Activated naive CD4-positive, alpha-beta T cell treated with anti-CD3 and anti-CD28 coated beads, Interleukin-2, amount 50 U/mL, for 72 hours (primary cell): ENCODE measurements at places on chromosomes 6 and 20.

DNA sequence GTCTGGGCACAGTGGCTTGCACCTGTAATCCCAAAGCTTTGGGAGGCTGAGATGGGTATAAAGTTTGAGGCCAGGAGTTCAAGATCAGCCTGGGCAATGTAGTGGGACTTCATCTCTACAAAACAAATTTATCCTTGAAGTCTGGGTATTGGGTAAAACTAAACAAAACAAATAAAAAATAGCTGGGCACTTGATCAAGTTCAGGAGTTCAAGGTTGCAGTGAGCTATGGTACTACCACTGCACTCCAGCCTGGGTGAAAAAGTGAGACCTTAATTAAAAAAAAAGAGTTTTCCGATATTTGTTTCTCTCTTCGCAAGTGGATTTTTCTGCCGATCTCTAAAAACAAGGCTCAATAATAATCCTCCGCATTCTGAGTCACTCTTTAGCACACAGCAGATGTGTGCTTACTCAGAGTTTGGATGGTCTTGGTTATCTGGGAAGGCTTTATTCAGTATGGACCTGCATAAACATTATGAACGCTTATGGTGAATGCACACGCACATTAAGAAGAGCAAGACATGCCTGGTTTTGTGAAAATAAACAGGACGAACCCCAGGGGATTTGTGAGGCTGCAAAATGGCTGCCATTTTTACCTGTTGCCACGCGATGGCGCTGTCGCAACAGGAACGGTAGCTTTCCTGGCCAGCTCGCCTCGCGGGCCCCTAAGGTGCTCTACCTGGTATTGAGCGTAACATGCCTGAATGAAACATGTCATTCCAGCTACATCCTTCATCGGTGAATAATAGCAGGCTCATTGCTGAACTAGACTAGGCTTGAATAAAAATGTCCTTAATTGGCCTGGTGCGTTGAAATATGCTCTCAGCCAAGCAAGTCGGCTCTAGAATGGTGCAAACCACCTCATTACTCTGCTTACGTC is 6.0 kb downstream of the OPN5 start:
- DNase-seq, result no peak

DNA sequence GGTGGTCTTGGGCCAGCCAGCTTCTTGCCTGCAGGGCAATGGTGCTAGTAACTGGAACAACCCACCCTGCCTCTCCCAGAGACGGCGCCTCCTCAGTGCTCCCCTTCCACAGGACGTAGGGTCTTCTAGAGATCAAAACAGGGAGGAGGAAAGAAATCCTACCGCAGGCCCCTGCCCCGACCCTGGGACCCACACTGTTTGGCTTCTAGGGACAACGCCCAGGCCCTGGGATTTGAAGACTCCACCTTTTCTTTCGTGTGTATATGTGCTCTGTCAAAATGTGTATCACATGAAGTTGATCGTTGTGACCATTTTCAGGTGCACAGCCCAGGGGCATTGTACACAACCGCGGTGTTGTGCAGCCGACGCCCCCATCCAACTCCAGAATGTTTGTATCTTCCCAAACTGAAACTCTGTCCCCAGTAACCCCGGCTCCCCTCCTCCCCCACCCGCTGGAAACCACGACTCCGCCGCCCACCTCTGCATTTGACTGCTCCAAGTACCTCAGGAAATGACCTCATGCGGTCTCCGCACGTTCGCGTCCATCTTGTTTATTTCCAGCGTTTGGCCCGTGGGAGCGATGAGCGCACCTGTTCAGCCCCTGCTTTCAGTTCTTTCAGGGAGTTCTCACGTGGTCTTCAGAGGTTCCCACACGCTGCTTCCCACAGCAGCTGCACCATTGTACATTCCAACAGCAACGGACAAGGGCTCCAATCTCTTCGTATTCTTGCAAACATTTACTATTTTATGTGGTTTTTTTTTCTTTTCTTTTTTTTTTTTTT is 3.4 kb upstream of the BHLHE23 start:
- DNase-seq, result peak; percentile 69

- DNase-seq, result no peak
Measured at GRCh38 chr6:55953335-55953734, 77.9 kb upstream of the BMP5 start.

GRCh38 chr6:159071843-159072769 is 27.3 kb upstream of the TAGAP start:
- no peak for DNase-seq

GRCh38 chr20:39954621-39955020 is 734.4 kb downstream of the MAFB start:
- DNase-seq, result no peak

GRCh38 chr20:39016506-39016905 is 54.4 kb downstream of the DHX35 start:
- DNase-seq, result no peak

- no peak for DNase-seq
Measured at GRCh38 chr20:53009979-53010735, 38.0 kb downstream of the TSHZ2 start.

DNA sequence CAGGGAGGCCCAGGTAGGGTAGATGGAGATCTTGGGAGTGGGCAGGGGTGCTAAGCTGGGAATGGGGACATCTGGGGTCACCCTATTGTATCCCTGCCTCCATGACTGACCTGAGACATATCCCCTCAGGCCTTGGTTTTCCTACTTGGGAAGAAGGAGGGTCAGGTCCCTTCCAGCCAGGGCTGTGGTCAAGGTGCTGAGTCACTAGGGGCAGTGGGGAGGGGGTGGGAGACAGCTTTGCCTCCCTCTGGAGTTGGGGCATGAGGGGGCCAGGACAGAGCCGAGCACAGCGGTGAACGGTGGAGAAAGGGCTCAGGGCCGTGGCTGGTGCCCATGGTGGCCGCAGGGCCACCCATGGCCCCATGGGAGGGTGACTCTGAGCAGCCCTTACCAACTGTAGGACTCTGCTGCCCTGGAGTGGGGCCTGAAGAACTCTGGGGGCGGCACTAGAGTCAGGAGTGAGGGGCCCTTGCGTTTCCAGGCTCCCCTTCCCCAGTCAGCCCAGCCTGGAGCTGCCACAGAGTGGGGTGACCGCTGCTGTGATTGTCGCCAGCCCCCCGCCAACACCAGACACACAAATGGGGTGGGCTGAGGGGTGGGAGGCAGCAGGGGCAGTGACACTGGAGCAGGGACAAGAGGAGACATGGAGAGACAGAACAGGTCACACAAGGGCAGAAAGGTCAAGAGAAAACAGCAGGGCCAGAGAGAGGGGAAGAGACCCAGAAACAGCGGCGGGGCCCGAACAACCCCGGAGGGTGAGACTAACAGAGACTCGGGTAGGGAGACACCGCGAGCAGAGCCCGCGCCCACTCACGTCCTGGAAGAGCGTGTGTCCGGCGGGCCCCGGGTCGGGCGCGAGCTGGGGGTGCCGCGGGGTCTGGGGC is 576 bp downstream of the NECAB3 start:
- no peak for DNase-seq

- DNase-seq, result no peak
Measured at GRCh38 chr6:151096255-151096612, 143.5 kb upstream of the AKAP12 start.

DNA sequence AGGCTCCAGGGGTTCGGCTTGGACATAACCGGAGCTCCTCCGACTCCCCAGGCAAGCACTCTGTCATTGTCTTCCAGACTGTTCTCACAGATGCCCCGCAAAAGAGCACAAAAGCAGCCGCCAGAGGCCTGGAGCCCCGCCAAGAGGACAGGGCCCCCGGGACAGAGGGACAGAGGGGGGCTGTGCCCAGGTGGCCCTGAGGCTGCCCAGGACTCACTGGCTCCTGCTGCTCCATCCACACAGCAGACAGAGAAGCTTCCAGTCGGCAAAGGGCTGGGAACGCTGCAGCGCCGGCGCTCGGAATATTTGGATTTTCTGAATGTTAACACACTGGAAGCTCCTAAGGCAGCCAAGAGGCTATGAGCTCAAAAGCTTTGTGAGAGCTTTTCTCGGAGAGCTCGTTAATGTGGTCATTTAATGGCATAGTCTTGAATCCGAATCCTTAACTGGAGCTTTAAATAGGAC is 68.0 kb upstream of the QKI start:
- DNase-seq, result no peak

DNA sequence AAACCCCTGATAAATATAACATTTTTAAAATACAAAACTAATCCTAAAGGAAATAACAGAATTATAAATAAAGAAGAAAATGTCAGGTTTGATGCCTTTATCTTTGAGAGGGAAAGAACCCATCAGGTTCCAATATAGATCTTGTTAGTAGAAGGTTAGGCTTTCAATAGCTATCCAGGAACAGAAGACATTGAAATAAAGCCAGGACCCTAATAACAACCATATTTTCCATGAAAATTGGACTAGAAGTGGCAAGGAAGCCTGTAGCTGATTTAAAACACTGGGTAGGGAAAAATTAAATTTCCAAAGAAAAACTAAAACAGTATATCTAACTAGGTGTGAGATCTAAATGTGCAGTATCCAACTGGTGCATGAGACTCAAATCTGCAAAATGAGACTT is 185.2 kb upstream of the STXBP5 start:
- DNase-seq, result no peak

GRCh38 chr20:62553136-62553837 is 77.5 kb upstream of the GATA5 start:
- no peak for DNase-seq

GRCh38 chr20:9108260-9108659 is 39.4 kb downstream of the PLCB4 start:
- DNase-seq, result no peak

DNA sequence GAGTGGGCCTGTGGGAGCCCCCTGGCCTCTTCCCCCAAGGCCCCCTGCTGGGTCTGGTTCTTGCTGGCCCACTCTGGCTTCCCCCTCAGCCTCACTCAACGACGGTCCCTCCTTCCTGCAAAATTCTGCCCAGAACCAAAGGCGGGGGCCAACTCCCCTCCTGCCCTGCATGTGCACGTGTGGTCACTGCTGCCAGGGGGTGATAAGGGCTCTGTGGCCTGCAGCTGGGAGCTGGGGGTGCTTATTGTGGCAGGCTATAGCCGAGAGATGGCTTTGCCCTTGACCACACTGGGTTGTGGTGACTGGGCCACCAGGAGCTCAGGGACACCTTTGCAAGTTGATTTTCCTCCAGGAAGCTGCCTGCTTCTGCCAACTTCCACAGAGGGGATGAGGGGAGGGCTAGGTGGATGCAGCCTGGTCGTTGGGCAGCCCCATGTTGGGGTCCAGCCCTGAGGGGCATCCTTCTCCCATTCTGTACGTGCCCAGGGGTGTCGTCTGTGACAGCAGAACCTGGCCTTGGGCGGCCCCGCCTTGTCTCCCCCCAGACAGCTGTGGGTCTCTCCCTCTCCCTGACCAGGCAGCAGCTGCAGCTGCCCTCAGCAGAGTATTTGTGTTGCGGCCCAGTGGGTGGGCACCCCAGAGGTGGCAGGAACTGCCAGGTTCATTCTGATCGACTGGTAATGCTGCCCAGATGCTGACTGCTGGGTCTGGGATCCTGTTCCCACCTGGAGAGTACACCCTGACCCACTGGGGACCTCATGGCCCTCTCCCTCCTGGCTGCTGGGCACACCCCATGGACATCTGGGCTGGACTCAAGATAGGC is 5.6 kb downstream of the TCEA2 start:
- DNase-seq, result no peak

GRCh38 chr6:21078497-21078896 is 515.1 kb upstream of the SOX4 start:
- DNase-seq, result no peak

DNA sequence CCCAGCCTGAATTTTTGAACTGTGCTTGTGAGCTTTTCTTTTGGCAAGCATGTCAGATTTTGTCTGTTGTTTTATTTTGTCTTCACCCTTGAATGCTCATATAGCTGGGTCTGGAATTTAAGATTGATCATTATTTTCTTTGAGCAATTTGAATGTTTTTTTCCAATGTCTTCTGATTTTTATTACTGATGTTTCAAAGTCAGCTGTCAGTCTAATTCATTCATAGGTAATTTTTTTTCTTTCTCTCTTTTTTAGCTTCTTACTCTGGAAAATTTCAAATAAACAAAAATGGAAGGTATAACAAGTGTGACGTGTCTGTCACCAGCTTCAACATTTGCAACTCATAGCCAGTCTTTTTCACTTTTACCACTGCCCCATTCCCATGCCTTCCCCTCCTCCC is 15.1 kb downstream of the ATRN start:
- DNase-seq, result no peak

DNA sequence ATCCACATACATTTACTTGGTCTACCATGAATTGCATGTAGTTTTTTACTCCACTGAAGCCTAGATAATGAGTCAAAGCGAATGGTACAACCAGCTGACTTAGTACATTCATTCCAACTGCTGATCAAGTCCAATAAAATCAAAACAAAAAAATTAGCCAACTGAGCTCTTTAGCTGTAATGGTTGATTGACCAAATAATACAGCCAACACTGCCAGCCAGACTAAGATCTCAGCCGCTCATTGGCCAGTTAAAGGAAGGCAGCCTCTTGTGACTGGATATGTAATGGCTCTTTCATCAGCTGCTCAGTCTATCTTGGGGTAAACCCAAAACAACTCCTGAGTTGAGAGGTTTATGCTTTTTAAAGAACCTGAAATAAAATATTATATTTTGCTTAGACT is 204.3 kb upstream of the RSPO3 start:
- no peak for DNase-seq

GRCh38 chr6:101806241-101806640 is 412.7 kb downstream of the GRIK2 start:
- no peak for DNase-seq

DNA sequence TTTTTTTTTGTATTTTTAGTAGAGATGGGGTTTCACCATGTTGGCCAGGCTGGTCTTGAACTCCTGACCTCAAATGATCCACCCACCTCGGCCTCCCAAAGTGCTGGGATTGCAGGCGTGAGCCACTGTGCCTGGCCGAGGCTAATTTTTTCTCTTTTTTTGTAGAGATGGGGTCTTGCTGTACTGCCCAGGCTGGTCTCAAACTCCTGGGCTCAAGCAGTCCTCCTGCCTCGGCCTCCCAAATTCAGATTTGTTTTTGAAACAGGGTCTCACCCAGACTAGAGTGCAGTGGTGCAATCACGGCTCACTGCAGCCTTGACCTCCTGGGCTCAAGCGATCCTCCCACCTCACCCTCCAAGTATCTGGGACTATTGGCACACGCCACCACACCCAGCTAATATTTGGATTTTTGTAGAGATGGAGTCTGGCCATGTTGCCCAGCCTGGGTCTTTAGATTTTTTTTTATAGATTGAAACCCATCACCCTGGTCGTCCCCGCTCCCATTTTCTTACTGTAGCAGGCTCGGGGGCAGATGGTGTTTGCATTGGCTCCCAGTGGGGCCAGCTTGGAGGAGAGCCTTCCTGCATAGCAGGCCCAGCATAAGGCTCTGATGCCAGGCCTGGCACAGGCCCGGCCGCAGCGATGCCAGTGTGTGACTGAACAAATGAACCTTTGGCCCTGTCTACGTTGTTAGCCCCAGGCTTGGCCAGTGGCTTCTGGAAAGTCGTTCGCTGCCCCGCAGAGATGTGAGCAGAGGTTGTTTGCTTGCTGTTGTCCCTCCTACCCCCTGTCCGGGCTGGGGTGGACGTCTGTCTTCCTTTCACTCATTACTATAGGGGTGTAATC is 4.3 kb upstream of the MTG2 start:
- DNase-seq, result no peak

- no peak for DNase-seq
Measured at GRCh38 chr20:7695051-7695495, 245.2 kb downstream of the HAO1 start.

GRCh38 chr20:57772349-57772964 is 62.6 kb upstream of the PMEPA1 start:
- DNase-seq, result no peak
